ENCODE measurements at places on chromosomes 5 and 9.

DNA sequence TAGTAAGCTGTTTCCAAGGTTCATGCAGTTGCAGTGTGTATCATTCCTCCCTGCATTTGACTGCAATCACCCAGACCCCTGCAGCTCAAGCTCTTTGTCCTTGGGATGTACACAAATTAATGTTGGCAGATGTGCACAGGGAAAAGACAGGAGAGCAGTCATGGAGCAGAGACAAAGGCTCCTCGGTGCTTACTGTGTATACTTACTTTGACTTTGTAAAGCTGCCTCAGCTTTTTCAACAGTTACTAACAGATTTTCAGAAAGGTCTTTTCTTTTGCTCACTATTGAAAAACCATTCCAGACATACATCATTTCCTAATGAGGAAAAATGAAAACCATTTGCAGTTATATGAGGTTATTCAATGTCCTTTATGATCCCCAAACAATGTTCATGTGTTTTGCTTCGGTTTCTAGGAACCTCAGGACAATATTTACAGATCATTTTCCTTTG lies 124.9 kb downstream of the TTC39B start:
- DNase-seq: no peak

DNA sequence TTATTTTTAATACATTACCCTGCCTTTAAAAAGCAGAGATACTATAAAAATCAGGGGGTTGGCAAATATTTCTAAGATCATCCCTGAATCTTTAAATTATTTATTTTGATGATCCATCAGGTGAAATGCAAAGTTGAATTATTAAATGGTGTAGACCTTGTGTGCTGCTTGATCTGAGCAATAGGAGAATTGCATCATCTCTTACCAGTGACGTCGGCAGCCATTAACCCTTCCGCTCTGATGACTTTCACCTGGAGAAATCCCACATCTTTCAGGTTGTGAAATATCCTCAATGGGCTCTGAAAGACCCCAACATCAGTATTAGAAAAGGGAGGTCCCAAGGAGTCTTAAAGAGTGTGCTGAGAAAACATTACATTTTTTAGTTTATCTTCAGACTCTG lies 270.2 kb downstream of the SLF1 start:
- no peak for DNase-seq

- DNase-seq: no peak
Observed at GRCh38 chr9:22342491-22343217, 104.0 kb upstream of the DMRTA1 start.

DNA sequence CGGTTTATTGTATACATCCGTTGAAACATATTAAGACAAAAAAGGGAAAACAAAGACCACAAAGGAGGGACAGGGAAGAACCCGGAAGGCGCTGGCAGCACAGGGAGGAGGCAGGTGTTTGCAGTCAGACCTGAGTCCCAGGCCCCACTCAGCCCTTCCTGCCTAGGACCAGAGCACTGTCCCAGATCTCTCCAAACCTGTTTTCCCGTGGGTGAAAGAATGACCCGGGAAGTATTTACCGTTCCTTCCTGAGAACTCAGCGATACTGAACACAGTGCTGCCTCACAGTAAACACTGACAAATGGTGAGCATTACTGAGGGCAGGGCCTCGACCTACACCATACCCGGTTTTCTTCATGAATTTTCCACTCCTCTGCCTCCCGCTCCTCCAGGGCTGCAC lies 1.2 kb downstream of the ABO start:
- DNase-seq: no peak

- DNase-seq: no peak
Observed at GRCh38 chr5:41843456-41844370, 26.5 kb downstream of the OXCT1 start.

- no peak for DNase-seq
Observed at GRCh38 chr5:124888050-124888506, 141.6 kb upstream of the ZNF608 start.

DNA sequence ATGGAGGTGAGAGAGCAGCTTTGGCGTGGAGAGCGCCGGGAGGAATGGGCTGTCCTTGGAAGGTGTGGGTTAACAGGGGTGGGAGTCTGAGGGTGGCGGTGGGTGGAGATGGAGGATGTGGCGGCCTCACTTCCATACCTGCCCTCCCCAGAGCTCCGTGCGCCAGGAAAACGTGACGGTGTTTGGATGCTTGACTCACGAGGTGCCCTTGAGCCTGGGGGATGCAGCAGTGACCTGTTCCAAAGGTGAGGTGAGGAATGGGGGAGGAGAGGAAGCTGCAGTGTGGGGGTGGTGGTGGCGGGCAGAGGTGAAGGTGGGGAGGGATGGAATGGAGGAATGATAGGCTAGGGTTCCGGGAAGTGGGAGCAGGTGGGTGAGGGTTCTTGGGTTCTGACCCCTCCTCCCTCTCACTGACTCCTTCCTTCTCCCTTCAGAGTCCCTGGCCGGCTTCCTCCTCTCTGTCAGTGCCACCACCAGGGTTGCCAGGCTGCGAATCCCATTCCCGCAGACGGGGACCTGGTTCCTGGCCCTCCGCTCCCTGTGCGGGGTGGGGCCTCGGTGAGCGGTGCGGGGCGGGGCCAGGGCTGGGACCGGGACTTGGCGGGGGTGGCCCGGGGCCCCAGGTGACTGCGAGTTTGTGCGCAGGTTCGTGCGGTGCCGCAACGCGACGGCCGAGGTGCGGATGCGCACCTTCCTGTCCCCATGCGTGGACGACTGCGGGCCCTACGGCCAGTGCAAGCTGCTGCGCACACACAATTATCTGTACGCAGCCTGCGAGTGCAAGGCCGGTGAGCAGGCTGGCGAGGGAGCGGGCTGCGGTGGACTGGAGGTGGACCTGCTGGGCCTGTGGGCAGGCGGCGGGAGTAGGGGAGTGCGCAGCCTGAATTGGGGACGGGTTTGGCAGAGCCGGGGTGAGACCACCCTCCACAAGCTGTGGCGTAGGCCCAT lies 17.1 kb downstream of the TMEM8B start:
- DNase-seq: no peak

GRCh38 chr5:79666758-79667157 lies 22.9 kb upstream of the CMYA5 start:
- DNase-seq: no peak

- no peak for DNase-seq
Observed at GRCh38 chr5:133112026-133112660, 60.3 kb downstream of the HSPA4 start.

DNA sequence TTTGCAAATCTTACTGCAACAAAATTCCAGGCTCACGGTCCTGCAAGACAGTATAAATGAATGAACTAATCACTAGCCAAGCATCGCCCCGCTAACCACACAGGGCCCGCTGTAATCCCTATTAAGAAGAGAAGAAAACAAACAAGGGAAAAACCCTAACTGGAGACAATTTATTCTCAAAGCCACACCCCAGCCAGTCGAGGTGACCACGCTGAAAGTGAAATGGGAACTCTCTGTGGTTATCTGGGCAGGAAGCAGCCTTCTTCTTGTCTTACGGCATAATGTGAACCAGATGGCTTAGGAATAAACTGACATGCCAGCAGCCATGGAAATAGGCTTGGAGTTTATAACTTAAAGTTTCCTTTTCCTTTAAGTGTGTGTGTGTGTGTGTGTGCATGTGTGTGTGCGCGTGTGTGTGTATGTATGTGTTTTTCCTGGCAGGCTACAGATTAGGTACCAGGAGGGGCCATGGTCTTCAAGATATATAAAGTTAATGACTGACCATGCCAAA lies 120.2 kb downstream of the SEMA6A start:
- no peak for DNase-seq
